Stimulated activated CD4-positive, alpha-beta T cell treated with anti-CD3 and anti-CD28 coated beads, Interleukin-12 subunit alpha, Interleukin-12 subunit beta, amount 100 ng/mL, for 24 hours (primary cell): ENCODE measurements at places on chromosomes 3 and 15.

DNA sequence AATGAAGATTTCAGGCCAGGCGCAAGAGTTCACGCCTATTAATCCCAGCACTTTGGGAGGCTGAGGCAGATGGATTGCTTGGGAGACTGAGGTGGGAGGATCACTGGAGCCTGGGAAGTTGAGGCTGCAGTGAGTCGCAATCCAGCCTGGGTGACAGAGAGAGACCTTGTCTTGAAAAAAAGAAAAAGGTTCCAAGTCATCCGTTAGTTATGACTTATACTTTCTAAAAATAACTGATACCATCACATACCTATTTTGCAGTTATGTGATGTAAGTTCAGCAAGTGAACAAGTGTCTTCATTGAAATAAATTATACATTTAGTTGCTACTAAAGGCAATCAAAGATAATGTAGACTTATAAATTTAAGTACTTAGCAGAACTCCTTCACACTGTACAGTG lies 22.1 kb downstream of the CLPX start:
- DNase-seq = no peak

DNA sequence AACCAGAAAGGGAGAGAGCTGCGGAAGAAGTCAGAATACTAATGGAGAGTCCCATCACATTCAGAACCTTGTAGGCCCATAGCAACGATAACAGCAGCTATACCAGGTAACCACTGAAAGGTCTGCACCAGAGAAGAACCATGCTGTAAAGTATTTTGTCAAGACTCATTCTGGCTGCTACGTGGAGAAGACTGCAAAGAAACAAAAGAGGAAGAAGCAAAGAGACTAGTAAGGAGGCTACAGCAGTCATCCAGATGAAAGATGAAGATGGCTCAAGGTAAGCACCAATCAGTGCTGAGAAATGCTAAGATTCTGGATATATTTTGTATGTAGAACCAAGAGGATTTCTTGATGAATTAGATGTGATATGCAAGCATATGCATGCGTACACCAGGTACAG lies 39.6 kb downstream of the ACAP2 start:
- DNase-seq = no peak

DNA sequence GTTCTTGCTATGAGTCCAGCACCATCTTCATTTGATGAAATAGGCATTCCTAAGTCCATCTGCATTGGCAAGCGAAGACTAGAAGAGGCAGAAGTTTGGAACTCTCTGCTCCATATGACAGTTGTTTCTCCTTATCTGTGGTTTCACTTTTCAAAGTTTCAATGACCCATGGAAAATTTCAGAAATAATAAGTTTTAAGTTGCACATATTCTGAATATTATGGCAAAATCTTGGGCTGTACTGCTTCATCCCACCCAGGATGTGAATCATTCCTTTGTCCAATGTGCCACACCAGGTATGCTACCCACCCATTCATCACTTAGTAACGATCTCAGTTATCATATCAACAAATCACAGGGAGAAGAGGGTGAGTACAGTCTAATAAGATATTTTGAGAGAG lies 647.9 kb downstream of the GRM7 start:
- DNase-seq = no peak

DNA sequence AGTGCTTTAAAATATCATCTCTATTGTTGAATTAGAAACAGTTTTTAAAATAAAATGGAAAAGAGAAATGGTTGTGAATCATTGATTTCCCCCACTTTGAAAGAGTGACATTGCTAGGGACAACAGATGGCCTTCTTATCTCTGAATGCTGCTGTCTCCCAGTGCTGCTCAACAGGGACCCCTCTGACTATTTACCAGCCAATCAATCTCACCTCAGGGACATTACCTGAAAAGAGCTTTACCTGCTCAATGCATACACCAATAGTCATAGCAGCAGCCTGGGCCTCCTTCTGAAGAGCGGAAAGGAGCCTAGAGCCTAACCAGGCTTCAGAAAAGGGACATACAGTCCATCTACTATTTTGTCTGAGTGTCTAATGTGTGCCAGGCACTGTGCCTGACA lies 162.8 kb downstream of the CGGBP1 start:
- no peak for DNase-seq

GRCh38 chr3:139588450-139588849 lies 48.9 kb upstream of the RBP1 start:
- no peak for DNase-seq

GRCh38 chr3:137131081-137131480 lies 173.3 kb downstream of the IL20RB start:
- no peak for DNase-seq

GRCh38 chr3:13078163-13078905 lies 5.1 kb upstream of the IQSEC1 start:
- no peak for DNase-seq

DNA sequence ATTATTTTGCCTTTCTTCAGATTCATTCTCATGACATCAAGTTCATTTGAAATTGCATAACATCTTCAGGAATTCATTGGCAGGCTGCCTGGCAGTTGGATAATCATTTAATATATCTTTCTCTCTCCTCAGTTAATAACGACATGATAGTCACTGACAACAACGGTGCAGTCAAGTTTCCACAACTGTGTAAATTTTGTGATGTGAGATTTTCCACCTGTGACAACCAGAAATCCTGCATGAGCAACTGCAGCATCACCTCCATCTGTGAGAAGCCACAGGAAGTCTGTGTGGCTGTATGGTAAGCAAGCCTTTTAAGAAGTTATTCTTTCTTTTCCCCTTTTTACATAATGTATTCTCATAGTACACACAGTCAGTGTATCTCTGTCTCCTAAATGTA lies 38.2 kb downstream of the TGFBR2 start:
- DNase-seq = peak; percentile 40

DNA sequence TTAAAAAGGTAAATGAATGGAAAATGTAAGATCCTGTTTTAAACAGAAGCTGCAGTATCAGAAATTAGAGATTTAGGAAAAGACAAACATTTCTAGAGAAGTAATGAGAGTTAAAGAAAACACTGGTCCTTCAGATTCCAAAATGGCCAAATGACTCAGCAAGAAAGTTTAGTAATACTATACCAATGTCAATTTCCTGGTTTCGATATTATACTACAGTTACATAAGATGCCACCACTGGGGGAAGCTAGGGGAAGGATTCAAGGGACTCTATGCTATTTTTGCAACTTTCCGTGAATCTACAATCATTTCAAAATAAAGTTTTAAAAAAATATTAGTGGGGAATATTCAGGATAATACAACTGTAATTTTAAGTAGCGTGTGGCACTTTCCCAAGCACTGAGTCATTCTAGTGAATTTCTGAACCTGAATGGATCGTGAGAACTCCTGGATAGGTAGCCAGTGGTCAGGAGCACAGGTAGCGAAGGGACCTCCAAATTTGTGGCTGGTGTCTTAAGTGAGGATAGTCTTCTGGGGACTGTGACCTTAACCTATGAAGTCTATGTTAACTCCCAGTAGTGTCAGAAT lies 37.6 kb downstream of the TMCC1 start:
- DNase-seq = no peak

- DNase-seq = no peak
Observed at GRCh38 chr15:80418892-80419537, 14.8 kb downstream of the ARNT2 start.

DNA sequence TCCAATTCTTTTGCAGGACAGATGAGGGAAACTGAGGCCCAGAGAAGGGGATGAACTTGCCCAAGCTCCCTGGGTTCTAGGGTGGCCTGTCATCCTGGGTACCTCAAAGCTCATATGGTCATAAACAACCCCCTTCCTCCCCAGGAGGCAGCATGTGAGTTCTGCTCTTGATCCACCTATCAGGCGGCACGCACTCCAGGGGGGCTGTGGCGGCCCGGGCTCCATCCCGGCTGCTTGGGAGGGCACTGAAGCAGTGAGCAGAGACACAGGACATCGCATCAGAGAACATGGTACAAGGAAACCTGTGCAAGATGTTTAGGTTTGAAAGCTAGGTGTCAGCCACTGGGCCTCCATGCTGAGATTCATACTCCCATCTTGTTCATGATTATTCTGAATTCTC lies 34.2 kb downstream of the CPN2 start:
- no peak for DNase-seq

GRCh38 chr15:95105229-95105628 lies 873.9 kb downstream of the MCTP2 start:
- DNase-seq = no peak

- no peak for DNase-seq
Observed at GRCh38 chr3:120614765-120615164, 18.6 kb downstream of the NDUFB4 start.

DNA sequence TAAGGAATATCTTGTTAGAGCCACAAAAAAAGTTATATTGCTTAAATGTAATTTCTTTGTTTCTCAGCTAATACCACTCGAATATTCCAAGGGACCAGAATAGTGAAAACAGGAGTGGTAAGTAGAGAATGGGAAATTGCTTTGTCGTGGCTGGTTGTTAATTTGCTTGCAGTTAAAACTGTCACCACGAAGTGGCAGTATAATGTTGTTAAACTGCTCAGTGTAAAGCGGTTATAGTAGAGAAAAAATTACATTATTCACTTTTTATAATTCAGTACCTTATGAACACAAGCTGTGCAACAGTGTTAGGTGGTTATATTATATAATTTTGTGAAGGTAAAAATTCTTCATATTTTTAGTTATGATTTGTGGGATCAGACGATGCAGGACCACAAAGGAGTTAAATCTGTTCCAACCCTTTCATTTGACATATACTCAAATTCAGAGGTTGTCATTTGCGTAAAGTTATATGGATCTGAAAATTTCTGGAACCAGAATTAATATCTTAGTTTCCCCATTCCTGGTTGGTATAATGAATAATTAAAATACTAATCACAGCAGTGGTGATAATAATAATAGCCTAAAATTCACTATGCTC lies 171.8 kb downstream of the FEZF2 start:
- DNase-seq = no peak

DNA sequence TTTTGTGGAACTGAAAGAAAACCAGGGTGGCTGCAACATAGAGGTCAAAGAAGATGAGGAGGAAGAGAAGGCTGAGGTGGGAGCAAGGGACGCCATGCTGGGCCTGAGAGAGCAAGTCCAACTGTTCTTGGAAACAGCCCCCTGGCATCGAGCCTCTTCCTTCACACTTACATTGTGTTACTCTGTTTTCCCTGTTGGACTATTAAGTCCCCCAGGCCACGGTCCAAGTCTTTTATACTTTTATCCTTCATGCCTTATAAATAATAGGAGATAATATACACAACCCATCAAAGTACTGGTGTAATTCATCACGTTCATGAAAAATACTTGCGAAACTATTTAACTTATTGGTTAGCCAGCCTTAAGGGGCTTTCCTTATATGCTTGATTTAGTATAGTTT lies 79.3 kb downstream of the ATG7 start:
- no peak for DNase-seq

DNA sequence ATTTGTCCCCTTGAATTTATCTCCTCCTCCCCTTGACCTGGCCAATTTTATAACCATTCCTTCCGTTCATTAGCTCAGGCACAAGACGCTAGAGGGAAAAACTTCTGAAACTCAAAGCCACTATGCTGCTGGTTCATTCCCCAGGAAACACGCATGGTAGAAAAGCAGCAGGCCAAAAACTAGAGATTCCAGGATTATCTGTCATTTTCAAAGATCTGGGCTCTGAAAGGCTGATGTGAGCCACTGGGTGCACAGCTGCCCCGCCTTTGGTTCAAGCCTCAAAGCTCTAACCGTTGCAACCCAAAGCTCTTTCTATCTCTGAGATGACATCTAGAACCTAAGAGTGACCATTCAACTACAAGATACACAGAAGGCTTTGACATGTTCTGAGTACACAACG lies 6.1 kb downstream of the ANP32A start:
- DNase-seq = no peak

- DNase-seq = no peak
Observed at GRCh38 chr3:99882436-99883137, 64.9 kb downstream of the CMSS1 start.

GRCh38 chr3:187737368-187738070 lies 7.7 kb downstream of the BCL6 start:
- DNase-seq = peak; percentile 65

DNA sequence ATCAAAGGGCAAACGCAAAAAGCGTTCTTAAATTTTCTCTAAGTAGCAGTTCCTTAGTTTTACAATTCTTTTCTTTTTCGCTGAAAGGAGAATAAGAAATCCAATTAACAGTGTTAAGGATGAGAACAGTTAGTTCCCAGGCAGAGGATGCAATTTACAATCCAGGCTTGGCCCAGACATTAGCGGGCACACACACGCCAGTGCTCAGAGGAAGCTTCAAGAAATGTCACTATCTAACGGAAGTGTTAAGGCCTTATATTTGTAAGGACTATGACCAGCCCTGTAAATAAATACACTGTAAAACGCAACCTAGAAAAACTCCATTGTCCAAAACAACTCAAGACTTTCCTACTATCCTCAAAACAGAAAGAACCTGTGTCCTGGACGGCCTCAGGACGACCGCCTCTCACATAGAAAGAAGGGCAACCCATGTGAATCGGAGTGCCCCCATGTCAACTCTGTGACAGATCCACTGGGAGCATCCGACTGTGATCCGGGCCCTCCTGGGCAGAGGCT lies 1.3 kb downstream of the ACAP2 start:
- DNase-seq = no peak

DNA sequence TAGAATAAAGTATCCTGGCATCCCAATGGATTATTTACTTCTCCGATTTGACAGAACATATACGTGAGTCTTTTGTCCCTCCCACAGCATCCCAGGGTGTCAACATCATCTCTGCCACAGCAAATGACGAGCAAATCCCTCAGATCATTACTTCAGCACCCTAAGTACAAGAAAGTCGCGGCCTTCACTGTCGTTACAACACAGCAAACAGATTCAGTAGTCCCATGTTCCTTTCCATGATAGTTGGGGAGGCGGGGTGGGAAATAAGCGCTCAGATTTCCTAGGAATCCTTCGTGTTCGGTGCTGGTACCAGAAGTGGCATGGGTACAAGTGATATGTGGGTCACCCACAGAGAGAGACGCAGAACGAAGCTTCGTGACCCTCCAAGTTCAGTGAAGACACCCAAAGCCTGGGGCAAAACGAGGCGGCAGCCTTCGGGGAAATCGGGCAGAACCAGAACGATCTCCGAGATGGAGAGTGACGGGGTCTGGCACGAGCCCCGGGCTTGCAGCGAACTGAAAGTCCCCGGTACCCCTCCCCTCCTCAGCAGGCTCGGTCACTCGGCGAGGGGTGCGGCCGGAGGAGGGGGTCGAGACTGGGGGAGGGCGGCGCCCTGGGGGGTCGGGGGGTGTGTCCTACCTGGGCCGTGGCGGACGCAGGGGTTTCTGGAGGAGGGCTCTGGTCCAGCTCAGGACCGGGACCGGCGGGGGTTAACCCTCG lies 619 bp downstream of the TTBK2 start:
- DNase-seq = peak; percentile 14

DNA sequence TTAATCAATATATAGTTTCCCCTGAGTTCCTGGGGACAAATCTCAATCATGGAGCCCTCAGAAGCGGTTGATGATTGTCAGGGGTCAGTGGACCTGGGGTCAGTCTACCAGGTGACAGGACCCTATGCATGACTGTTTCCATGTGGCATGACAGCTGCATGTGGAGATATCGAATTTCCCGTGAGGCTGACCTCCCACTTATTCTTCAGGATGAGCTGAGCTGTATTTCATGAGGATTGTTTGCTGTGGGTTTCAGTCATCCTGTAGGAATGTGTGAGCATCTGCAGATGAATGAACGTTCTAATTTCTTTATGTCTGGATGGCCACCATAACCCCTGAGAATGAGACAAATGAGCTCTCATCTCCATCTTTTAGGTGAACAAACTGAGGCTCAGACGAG lies 93.0 kb upstream of the HES1 start:
- no peak for DNase-seq
